ENCODE measurements at places on chromosomes 13 and 19.

GRCh38 chr13:21405309-21405708 lies 53.8 kb downstream of the ZDHHC20 start:
- DNase-seq = no peak

DNA sequence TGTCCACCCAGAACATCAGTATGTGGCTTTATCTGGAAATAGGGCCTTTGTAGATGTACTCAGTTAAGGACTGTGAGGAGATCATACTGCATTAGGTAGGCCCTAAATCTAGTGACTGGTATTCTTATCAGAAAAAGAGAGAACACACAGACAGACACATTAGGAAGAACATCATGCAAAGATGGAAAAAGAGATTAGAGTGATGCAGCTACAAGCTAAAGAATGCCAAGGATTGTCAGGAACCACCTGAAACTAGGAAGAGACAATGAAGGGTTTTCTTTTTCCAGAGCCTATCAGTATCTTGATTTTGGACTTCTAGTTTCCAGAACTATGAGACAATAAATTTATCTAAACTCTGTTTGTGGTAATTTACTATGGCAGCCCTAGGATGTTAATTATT lies 15.0 kb upstream of the DZIP1 start:
- DNase-seq = no peak

DNA sequence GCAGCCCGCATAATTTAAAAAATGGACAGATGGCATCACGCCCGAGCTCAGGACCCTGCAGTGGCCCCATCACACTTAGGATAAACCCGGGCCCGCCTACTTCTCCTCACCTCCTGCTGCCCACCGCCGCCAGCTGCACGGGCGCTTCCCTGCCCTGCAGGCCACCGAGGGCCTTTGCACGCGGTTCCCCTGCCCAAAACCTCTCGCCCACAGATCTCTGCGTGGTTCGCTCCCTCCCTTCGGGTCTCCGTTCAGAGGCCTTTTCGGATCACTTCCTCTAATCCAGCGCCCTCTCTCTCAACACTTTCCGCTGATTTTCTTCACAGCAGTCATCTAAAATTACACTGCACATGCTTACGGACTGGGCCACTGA lies 1.8 kb downstream of the SHISA7 start:
- no peak for DNase-seq

- DNase-seq = no peak
Measured at GRCh38 chr19:16042533-16043085, 33.7 kb upstream of the TPM4 start.

DNA sequence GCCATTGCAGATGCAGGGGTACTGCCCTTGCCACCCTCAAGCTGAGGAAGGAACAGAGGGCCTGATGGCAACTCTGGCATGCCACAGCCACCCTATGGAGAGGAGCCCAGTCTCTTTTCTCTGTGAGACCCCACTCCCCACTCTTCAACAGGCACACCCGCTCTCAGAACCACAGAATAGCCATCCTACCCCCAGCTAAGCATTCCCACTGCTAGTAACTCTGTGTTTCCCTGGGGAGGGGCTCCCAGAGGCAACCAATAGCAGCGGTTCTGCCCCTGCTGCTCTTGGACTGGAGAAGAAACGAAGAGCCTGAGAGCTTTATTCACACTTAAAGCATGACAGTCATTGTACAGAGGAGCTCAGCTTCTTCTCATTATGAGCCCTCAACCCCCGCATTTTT lies 49.3 kb downstream of the UBL3 start:
- DNase-seq = no peak

GRCh38 chr19:56842412-56842811 lies 1.9 kb upstream of the PEG3 start:
- DNase-seq = no peak

DNA sequence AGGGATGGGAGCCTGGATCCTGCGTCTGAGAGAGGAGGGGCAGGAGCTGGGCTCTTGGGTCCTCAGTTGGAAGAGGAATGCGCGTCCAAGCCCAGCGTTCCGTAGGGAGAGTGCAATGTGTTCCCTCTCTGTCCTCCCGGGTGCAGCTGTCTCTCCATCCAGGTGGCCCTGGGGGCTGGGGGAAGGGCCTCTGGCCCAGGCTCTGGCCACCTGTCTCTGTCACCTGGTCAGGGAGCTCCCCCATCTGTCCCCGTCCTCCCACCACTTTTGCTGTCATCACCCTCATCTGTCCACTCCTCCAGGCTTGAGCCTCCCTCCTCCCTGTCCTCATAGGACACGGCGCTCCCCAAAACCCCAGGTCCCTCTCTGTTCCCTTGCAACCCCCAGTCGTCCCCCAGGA lies 3.7 kb upstream of the SBK2 start:
- no peak for DNase-seq

DNA sequence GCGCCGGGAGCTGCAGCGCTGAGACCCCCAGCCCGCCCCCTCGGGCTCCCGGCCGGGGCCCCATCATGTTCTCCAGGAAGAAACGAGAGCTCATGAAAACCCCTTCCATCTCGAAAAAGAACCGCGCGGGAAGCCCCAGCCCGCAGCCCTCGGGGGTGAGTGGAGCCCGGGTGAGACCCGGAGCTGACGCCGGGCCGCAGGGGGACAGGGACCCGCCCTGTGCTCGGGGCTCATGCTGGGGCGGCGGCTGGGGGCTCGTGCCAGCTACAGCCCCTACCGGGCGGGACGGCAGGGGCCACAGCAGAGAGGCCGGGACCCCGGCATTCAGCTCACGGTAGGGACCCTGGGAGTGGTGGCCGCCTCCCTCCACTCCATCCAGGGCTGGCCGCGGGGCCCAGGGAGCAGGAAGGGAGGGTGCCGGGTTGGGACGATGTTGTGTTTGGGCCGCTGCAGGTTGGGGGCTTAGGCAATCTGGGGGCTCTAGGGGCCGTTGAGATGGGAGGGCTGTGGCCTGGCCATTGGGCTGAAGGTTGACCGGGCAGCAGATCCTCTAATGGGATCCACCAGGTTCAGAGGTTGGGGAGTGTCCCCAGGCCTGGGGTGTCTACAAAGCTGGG lies 482 bp downstream of the ARHGAP45 start:
- no peak for DNase-seq

DNA sequence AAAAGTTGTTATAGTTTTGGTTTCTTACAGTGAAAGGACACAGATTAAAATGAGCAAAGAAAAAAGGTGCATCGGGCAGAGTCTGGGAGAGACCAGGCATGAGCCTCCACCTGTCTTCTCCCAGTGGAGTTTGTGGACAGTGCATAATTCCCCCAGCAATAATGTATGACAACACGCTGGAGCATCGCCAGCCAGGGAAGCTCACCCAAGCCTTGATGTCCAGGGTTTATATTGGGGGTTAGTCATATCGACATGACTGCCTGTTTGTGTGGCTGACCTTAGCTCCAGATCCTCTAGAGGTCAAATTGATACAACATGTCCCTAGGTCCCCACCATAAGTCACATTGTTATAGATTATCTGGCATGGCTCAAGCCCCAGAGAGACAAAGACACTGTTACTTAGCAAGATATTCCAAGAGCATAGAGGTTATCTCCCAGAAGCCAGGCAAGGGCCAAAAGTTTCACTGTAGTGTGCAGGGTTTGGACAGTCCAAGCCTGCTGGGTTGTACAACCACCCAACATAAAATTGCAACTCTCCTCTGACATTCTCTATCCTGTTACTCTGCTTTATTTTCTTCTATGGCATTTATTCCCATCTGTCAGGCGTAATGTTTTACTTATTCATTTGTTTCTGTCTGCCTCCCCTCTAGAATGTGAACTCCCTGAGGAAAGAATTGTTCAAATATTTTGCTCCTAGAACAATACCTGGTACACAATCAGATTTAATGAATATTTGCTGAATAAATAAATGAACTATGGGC lies 5.6 kb upstream of the KLK13 start:
- DNase-seq = no peak

GRCh38 chr13:51453959-51454703 lies 1.3 kb upstream of the INTS6 start:
- DNase-seq = peak; percentile 67

GRCh38 chr13:46124967-46125933 lies 20.4 kb upstream of the CPB2 start:
- DNase-seq = no peak

GRCh38 chr19:3459089-3459881 lies 21.0 kb downstream of the SMIM24 start:
- no peak for DNase-seq

GRCh38 chr13:97267418-97268059 lies 45.4 kb downstream of the MBNL2 start:
- no peak for DNase-seq

- DNase-seq = peak; percentile 35
Measured at GRCh38 chr19:43901395-43902390, 33.4 kb downstream of the ZNF45 start.

GRCh38 chr19:8151767-8152035 lies 2.3 kb upstream of the FBN3 start:
- no peak for DNase-seq

GRCh38 chr19:875265-875879 lies 15.9 kb downstream of the CFD start:
- no peak for DNase-seq

DNA sequence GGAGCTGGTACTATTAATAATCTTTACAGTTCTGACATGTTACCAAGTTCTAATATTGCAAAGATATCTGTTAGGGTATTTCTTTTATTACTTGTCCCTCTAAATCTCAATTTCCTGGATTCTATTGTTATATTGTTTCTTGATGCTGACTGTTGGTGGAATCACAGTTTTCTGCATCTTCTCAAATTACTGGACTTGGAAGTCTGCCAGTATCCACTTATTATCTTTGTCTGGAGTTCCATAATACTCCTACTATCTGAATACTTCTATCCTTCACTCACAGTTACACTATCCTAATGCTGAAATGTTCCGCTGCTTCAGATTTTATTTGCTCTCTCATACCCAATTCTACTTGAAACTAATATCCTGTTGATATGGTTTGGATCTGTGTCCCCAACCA lies 1985.7 kb upstream of the PRR20A start:
- DNase-seq = no peak

- no peak for DNase-seq
Measured at GRCh38 chr19:41462497-41462896, 19.5 kb downstream of the ERICH4 start.

- no peak for DNase-seq
Measured at GRCh38 chr13:93750676-93751075, 524.1 kb downstream of the GPC6 start.
